Hindlimb muscle (tissue), 1 donor: ENCODE measurements at places on chromosomes 4 and X.

GRCh38 chr4:151908734-151909497 is 148.1 kb upstream of the GATB start:
- no peak for DNase-seq

DNA sequence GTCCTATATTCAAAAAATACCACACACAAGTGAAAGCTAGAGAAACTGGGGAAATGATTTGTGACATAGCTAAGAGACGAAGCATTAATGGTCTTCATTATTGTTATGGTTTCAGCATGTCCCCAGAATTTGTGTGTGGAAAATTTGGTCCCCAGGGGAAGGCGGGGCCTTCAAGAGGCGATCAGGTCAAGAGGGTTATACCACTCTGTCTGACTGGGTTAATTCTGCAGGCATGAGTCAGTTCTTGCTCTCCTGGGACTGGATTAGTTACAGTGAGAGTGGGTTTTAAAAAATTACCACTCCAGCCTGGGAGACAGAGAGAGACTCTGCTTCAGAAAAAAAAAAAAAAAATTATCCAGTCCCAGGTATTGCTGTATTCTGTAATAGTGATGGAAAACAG is 2.1 kb upstream of the MTNR1A start:
- DNase-seq, result no peak

- DNase-seq, result no peak
Observed at GRCh38 chr4:20283039-20283438, 31.3 kb downstream of the SLIT2 start.

DNA sequence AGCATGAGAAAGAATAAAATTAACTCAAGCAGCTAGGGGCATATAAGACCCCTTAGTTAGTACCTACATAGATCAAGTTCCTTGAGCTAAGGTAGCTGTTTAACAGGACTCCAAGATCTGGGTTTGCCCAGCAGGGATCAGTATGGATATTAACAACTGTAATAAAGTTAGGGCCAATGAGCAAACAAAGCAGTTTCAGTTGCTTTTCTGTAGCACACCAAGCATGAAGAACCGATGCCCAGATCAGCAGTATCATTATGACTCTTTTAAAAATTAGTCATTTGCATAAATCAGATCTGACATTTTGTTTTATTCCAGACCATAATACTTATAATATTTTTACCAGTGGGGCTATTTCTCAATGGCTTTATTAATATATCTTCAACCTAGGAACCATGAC is 80.9 kb downstream of the C4orf33 start:
- no peak for DNase-seq

- DNase-seq, result no peak
Observed at GRCh38 chr4:125750399-125750798, 435.6 kb downstream of the FAT4 start.
